Pulmonary artery endothelial cell (primary cell): ENCODE measurements at places on chromosomes 2 and 18.

- no peak for DNase-seq
These were observed 2.0 kb upstream of the ITGA6 start for GRCh38 chr2:172425336-172425735.

GRCh38 chr2:26169681-26170414 is 3.0 kb upstream of the GAREM2 start:
- DNase-seq = no peak

DNA sequence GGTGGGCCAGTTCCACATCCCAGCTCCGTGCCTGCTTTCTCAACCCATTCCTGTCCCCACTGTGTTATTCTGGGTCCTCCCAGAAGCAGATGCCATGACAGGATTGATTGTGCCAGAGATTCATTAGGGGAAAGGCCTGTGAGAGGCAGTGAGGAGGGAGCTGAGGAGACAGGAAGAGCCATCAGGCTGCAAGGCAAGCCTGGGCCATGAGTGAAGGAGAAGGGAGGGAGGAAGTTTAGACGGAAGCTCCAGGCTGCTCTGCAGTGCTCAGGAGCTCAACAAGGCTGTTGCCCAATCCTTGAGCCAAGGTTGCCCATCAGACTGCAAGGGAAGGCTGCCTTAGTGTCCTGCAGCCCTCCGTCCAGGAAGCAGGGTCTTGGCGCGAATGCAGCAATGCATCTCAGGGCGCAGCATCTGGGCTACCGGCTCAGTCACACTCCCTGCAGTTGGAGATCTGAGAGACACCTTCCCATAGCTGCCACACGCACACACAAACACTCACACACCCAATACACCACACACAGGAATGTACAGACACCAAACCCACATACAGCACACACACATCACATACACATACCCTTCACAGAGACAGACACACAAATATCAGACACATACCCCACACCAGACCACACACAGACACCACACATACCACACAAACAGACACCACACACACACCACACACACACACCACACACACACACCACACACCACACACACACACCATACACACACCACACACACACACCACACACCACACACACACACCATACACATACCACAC is 139.5 kb upstream of the NDUFV2 start:
- DNase-seq = no peak

- no peak for DNase-seq
These were observed 101.4 kb downstream of the PLA2R1 start for GRCh38 chr2:159961037-159961436.

DNA sequence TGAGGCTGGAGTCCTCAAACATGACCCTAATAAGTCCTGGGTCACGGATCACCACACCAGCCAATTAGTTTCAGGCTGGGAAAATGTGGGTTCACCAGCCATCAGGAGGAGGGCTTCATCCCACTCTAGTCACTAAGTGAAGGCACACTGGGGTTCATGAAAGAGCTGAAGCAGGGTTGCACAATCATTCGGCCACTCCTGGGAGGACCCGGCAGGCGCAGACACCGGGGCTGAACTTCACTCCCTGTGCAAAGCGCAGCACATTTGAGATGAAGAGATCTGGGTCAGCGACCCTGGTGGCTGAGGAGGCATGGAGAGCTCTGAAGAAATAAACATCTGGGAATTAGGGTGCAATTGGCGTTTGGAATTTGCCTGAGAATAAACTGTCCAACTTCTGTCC is 684.4 kb upstream of the SALL3 start:
- no peak for DNase-seq

DNA sequence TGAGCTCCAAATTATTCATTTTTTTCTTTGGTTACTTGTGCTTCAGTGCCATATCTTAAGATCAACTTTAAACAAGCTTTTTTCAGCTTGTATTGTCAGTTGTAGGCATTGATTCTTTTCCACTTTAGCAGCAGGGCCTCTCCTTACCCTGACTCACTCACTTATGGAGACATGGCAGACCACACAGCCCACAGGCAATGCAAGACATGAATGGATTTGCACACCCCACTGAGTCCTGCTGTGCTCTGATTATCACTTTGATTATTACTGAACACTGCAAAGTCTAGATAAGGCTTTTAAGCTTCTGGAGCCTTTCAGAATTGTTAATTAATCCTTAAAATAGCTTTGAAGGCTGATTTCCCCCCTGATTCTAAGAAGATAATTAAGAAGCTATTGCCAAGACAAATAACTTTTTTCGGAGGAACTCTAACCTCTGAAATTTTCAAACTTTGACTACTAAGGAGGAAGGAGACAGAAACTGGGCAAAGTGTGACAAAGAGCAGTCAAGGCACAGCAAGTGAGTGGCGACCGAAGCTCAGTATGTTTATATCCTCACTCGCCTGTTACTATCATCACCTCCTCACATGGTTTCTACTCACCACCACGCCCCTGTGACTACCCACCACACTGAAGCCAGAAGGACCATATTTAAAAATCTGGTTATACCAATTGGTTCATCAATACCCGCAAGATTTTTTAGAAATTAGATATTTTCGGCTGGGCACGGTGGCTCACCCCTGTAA is 43.3 kb downstream of the CACNB4 start:
- no peak for DNase-seq
